ENCODE measurements at places on chromosomes 4 and X. TPM values are rescaled to one million over a fixed set of nuclear protein-coding genes. Genes with fewer than 3 reads are reported as not detected.
A peak's percentile ranks its signal among the peaks of the same experiment; 100 is the strongest.

The HS6ST2 gene
- 23.1 TPM for total RNA-seq

GRCh38 chr4:120667102-120667501 is 255.4 kb downstream of the PRDM5 start:
- no peak for DNase-seq

DNA sequence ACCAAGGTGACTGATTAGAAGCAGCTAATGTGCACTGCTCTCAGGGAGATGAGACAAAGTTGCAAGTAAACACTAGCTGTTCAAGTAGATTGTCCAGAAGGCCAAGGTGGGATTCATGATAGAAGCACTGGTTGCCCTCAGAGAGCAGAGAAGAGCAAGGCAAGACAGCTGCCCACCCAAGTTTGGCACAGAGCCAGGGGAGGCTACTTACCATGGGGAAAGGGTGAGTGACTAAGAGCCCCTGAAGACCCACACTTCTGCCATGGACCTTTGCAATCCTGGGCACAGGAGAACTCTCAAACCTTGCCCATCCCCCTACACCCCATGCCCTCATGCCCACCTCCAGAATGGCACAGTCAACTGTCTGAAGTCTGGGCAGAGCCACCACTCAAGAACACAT is 68.3 kb downstream of the SPIN4 start:
- no peak for DNase-seq

DNA sequence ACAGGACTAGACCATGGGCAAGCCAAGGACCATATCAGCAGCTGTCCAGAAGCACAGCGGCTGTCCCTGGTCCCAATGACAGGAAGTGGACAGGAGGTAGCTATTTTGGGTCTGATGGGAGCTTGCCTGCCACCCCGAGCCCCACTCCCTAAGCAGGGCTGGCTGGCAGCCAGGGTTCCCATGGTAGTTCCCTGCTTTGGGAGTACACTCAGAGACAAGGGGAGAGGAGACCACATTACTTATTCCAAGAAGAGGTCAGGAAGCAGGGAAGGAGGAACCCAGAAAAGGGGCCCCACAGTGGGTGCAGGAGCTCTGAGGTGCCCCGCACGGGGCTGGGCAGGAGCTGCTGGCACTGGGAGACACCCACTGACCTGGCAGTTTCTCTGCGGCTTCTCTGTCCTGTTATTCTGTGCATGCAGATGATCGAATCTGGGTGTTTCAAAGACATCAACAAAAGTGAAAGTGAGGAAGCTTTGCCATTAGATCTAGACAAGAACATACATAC is 36.3 kb downstream of the HTT-AS start:
- no peak for DNase-seq

DNA sequence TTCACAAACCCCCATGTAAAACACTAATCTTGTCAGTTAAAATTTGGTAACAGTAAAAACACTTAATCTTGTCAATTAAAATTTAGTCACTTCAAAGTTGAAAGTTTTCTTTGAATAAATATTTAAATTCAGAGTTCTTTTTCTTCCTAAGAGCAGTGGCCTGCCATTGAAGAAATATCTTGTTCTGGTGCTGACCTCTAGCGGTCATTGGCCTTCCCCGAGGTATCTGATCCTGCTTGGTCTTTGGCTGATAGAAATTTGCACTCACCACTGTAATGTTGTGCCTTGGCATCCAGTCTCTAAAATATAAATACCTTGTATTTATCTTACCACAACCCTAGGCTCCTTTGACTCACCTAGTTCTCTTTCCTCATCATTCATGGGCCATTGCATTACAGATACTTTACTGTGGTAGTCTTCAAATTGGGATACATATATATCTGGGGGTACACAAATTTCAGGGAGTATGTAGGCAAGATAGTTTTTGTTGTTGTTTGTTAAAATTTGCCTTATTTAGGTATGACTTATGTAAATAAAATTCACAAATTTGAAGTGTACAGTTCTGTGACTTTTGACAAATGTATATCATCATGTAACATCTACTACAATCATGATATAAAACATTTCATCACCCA is 6.7 kb upstream of the ART3 start:
- DNase-seq, result peak; percentile 32
